Transverse colon (tissue), 4 donors: ENCODE measurements at places on chromosomes 4 and X. TPM values are rescaled to one million over a fixed set of nuclear protein-coding genes. Genes with fewer than 3 reads are reported as not detected.

GRCh38 chr4:80079255-80079923 is 6.4 kb upstream of the ANTXR2 start:
- no peaks in the 10 kb centered on the region for H3K36me3 ChIP-seq
- H3K4me1 ChIP-seq = no peaks in the 10 kb centered on the region
- no peak overlapping the region for H3K27ac ChIP-seq
- H3K4me3 ChIP-seq = no peak overlapping the region
- no peaks in the 10 kb centered on the region for H3K27me3 ChIP-seq

Gene CD38
- not detected for total RNA-seq

Gene NAA11
- not detected for total RNA-seq

GRCh38 chrX:101416691-101417090 is 8.7 kb downstream of the HNRNPH2 start:
- DNase-seq = no peak
- H3K4me3 ChIP-seq = no peak overlapping the region
- H3K27ac ChIP-seq = no peak overlapping the region
- no peaks in the 10 kb centered on the region for H3K36me3 ChIP-seq
- no peaks in the 10 kb centered on the region for H3K27me3 ChIP-seq
- H3K4me1 ChIP-seq = no peaks in the 10 kb centered on the region

- no peak overlapping the region for H3K4me3 ChIP-seq
- H3K27me3 ChIP-seq = no peaks in the 10 kb centered on the region
- H3K27ac ChIP-seq = no peak overlapping the region
- H3K36me3 ChIP-seq = no peaks in the 10 kb centered on the region
Observed at GRCh38 chrX:6683353-6683752, 148.4 kb upstream of the VCX3A start.

GRCh38 chrX:153771415-153772315 is 7.6 kb downstream of the PLXNB3 start:
- H3K4me1 ChIP-seq = no peaks in the 10 kb centered on the region
- no peak overlapping the region for H3K27ac ChIP-seq
- H3K4me3 ChIP-seq = no peak overlapping the region
- no peak for DNase-seq

GRCh38 chr4:14539246-14539645 is 463.0 kb upstream of the CPEB2 start:
- H3K27ac ChIP-seq = no peak overlapping the region
- no peak for DNase-seq
- H3K4me3 ChIP-seq = no peak overlapping the region
- no peaks in the 10 kb centered on the region for H3K36me3 ChIP-seq
- H3K27me3 ChIP-seq = no peaks in the 10 kb centered on the region

DNA sequence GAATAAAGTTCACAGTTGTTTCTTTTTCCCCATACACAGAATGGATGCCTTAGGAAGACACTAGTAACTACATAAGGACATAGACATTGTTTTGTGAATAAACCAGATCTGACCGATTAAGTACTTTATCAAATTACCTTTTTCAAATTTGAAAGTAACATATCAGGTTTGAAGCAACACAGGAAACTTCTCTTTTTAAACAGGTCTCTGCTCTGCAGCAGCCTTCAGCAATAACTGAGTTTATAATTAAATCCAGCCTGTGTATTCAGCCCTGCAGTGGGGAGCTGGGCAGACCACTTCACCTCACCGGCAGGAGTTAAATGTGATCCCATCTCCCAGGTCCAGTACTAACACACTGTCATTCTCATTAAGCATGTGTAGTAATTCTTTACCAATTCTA is 68.3 kb upstream of the ATOH1 start:
- no peaks in the 10 kb centered on the region for H3K4me1 ChIP-seq
- no peak overlapping the region for H3K4me3 ChIP-seq
- H3K36me3 ChIP-seq = no peaks in the 10 kb centered on the region
- H3K27me3 ChIP-seq = no peaks in the 10 kb centered on the region
- H3K27ac ChIP-seq = no peak overlapping the region

DNA sequence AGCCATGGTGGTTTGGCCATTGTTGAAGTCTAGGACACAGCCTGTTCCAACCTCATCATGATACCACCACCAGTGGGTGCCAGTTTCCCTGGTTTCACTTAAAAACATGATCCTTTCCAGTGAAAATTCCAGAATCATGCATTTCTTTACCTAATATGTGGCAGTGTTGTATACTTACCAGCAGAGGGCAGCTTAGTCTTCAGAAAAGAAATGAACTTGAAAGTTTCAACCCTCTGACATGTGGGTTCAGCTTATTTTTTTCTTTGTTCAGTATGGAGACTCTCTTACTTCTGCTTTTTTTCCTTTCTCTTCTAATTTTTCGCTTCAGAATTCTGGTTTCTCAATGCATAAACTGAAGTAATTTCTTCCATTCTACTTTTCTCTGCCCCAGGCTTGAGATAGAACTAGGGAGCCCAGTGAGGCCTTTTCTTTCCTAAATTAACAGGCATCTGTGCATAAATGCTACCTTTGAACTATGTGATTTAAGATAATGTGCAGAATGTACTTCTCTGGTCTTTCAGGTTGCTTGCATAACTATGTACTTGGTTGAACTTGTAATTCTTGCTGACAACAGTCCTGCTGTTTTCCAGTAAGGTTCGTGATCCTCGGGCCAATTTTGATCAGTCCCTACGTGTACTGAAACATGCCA is 10.7 kb downstream of the LIAS start:
- H3K27ac ChIP-seq = peak overlapping the region; percentile 45
- no peak for DNase-seq
- no peaks in the 10 kb centered on the region for H3K4me1 ChIP-seq
- H3K27me3 ChIP-seq = no peaks in the 10 kb centered on the region
- no peak overlapping the region for H3K4me3 ChIP-seq

Gene TSPAN7
- total RNA-seq = 156 TPM
